Spinal cord (tissue), 10 donors: ENCODE measurements at places on chromosomes 6 and 20.
A peak's percentile ranks its signal among the peaks of the same experiment; 100 is the strongest.

DNA sequence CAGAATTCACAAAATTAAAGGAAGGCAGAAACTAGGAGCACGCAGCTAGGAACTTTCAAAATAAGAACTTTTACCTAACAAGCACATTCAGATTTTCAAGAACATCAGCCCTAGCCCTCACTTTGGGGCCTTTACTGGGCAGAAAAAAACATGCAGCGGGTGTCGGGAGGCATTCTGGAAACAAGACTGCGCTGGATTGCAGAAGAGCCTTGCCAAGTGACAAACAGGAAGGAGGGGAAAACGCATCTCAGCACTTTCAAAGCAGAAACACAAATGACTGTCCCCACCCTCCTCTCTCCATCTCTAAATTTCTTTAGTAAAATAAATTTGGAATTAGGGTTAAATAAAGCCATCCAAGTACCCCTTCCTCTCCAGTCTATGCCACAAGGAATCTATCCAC, 74.6 kb upstream of the RREB1 start:
- DNase-seq, result no peak

- no peak for DNase-seq
Measured at GRCh38 chr6:26123675-26123946, 36.4 kb downstream of the HFE start.

- DNase-seq, result no peak
Measured at GRCh38 chr20:19330731-19331130, 118.3 kb downstream of the SLC24A3 start.

- DNase-seq, result no peak
Measured at GRCh38 chr6:144697369-144697760, 412.2 kb downstream of the UTRN start.

GRCh38 chr6:15489261-15489962, 173.4 kb downstream of the DTNBP1 start:
- DNase-seq, result no peak

GRCh38 chr20:1651268-1652058, 6.1 kb downstream of the SIRPG start:
- no peak for DNase-seq

DNA sequence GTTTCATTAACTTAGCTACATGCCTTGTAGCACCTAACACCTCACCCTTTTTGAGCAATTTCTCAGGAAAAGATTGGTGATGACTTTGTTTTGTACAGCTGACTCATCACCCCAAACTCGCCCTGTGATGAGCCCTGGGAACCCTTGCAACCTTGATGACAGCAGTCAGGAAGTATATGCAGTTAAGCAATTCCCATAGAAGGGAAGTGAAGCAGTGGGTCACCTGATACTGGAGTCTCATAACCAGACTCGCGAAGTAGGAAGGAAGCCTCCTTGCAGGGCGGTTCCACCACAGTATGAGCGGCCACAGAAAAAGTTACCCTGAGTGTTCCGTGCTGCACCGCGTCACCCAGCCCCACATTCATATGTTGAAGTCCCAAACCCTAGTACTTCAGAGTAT, 82.0 kb upstream of the EDN1 start:
- no peak for DNase-seq

DNA sequence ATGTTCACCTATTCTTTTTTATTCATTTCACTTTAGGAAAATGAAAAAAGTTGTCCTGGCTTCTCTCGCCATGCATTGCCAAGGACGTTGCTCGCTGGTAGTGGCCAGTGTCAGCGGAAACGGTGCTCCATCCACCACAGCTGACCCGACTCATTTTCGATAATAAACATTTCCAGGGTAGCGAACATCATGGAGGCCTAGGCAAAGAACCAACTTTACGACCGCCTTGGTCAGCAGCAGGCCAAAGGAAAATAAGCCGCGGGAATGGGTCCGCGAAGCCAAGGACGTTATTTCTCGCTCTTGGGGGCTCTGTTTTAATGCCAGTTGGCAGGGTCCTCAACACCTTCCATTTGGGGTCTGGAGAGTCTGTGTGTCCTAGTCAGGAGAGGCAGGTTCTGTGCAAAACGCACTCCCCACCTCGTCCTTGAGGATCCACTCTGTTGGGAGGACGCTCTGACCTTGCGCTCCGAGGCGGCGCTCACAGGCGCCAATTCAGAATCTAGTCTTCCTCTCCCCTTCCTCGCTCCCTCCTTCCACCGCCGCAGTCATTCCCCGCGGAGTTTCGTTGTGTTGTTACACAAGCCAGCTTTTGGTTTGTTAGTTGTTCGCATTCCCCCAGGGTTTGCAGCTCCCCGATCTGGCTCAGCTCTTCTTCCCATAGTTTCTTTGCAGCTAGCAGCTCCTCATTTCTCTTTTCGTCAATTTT, 4.1 kb upstream of the PAX1 start:
- DNase-seq, result no peak

- DNase-seq, result no peak
Measured at GRCh38 chr6:7343546-7344475, 30.8 kb upstream of the SSR1 start.

- peak; percentile 70 for DNase-seq
Measured at GRCh38 chr6:21519642-21520041, 73.9 kb upstream of the SOX4 start.

DNA sequence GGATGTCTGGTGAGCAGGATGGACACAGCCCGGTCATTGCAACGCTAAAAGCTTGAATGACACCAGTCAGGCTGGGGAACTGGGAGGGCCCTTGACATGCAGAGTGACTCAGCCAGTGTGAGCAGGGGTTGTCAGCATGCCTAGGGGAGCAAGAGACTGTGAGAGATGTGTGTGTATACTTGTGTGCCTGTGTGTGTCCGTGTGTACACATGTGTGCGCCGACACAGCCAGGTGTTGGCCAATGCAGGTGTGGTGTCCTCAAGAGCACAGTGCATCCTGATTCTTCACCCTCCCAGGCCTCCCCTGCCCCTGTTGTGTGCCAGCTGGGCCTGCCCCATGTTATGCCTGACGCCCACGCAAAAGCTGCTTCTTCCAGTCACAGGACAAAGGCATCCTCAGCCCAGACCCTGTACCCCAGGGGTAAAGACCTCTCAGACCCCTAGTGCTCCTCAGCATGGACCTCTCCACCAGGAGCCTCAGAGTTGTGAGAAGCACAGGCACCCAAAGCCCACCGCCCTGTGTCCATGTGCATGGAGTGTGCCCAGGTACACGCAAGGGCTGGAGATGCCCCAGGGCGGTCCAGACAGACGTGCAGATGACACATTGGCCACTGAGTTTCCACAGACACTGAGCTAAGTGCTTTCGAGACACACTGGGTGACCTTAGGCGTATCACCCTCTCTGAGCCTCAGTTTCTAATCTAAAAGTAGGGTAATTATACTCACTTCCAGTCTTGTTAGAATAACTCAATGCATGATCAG, 16.6 kb downstream of the NRSN2 start:
- no peak for DNase-seq

DNA sequence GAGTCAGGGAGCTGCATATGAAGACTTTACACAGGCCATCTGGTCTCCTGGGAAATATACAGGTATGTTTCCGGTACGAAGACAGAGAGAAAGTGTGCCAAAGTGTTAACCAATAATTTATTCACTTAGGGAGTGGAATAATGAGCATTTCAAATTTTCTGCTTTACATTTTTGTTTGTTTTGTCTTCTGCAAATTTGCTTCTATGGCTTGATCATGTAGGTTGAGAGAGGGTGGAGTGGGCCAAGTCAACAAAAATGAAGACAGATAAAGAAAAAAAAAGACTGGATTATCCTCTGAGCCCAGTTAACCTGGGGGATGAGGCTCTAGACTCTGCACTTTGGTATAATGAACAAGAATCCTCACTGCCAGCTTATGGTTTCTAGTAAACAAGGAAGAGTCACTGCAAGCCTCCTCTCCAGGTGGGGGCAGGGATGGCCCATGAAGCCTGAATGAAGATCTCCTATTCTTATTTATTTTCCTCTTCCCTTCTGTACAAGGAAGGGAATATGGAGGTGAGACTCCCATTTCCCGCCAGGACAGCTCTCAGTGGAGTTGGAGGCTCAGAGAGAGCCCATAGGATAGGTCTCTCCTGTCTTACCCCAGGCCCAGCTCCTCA, 37.7 kb downstream of the KCNK17 start:
- no peak for DNase-seq

- no peak for DNase-seq
Measured at GRCh38 chr20:53580376-53581111, 13.1 kb downstream of the ZNF217 start.

DNA sequence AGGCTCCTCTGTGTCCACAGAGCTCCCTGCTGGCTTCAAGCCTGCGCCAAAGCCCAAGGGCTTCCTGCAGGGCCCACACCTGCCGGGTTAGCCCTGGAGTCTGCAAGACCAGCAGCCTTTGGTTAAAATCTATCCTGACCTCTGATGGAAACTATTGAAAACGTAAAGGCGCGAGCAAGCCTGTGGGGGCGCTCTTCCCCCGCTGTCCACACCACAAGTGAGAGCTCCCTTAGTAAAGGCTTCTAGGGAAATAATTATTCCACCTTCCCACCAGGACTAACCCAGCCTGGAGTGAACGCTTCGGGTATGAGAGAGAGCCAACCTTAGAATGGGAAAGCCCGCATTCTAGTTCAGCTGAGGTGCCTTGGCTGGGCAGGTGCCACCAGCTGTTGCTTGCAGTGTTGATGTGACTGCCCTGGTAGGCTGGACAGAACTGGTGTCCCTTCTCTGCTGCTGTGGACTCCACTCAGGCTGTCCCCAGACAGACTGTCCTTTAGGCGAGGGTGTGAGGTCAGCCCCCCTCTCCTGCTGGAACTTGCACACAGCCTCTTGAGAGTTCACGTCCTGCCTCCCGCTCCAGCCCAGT, 68.7 kb downstream of the SYTL3 start:
- no peak for DNase-seq

- DNase-seq, result no peak
Measured at GRCh38 chr6:11865680-11866300, 87.2 kb upstream of the ADTRP start.

DNA sequence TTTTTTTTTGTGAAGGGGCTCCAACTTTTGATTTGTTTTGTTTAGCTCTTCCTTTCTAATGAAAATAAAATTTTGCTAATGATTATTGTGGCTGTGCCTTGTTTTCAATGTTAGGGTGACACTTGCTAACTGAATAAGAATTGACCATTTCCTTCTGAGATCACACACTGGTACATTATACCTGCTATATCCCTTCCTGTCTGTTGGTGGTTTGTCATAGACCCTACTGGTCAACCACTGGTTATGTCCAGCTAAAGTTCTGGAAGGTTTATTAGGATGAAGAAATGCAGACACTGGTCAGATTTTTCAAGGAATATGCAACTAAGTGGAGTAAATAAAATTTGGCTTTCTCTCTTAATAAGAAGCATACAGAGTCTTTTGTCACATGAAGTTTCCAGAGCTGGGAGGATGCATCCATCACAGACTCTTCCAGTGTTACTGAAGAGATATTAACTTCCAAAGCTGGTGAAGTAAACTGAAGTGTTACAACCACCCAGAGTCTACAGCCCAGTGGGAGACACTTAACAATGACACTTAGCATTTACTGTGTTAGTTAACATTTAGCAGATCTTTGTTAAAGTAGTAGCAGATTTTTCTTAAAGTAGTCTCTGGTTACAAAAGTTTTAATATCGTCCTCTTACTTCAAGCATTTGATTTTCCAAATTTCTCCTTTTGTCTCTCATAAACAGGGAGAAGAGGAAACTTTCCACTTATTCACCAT, 19.7 kb upstream of the CALHM5 start:
- DNase-seq, result no peak

- no peak for DNase-seq
Measured at GRCh38 chr20:32497589-32498224, 87.4 kb downstream of the NOL4L start.

- DNase-seq, result peak; percentile 88
Measured at GRCh38 chr6:161374971-161375873, 101.4 kb upstream of the AGPAT4 start.

DNA sequence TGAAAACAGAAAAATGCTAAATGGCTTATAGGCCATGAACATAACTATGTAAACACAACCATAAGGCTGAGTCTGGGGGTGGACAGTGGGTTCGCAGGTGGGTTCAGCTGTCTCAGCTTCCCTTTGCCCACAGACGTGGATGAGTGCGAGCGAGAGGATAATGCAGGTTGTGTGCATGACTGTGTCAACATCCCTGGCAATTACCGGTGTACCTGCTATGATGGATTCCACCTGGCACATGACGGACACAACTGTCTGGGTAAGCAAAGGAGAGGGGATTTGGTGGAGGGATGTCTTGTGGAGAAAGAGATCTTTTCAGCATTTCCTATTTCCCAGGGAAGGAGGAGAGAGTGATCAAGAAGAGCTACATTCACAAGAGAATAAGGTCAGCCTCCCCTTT, 14.7 kb downstream of the SCUBE3 start:
- DNase-seq, result no peak

GRCh38 chr6:135993361-135993760, 141.9 kb downstream of the PDE7B start:
- no peak for DNase-seq

DNA sequence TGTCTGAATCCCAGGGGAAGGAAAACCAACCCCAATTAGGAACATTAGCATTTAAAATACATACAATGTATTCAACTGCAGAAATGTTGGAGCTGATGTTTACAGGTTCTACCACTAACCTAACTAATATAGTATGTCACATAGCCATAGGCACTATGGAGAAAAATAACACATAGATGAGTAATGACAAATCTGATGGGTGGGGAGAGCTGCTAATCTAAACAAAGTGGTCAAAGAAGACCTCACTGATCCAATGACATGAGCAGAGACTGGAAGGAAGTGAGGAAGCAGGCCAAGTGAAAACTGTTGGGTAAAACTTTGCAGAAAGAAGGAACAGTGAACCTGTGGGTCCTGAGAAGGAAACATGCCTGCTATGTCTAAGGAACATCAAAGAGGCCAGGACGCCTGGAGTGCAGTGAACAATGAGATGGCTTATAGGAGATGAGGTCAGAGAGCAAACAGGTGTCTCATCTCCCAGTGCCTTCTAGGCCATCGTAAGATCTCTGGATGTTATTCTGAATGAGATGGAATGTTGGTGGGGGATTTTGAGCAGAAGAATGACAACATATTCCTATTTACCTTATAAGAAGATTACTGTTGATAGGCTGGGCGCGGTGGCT, 135.7 kb downstream of the ALDH8A1 start:
- no peak for DNase-seq

DNA sequence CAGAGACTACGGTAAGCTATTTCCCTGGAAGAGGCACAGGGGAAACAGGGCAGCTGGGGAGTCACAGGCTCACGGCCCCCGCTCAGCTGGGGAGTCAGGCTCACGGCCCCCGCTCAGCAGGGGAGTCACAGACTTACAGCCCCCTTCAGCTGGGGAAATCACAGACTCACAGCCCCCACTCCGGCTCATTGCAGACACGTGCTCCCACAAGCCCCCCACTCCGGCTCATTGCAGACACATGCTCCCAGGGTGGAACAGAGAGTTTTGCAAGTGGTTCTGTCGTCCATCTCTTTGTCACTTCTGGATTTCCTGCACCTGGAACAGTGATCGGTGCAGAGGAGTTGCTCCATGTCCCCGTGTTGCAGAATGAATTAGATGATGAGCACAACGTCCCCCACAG, 405.5 kb downstream of the CDH26 start:
- no peak for DNase-seq

- DNase-seq, result no peak
Measured at GRCh38 chr20:46101957-46102356, 12.2 kb upstream of the NCOA5 start.

GRCh38 chr6:126064257-126064747, 78.0 kb downstream of the TRMT11 start:
- no peak for DNase-seq
